ENCODE measurements at places on chromosomes 12 and 14.

GRCh38 chr12:3157581-3158323, 80.6 kb downstream of the TSPAN9 start:
- no peak for DNase-seq

- DNase-seq: peak; percentile 67
Observed at GRCh38 chr14:80202888-80203562, 8.3 kb downstream of the DIO2 start.

GRCh38 chr12:68772714-68773113, 26.7 kb downstream of the SLC35E3 start:
- no peak for DNase-seq

- DNase-seq: no peak
Observed at GRCh38 chr14:40445020-40445419, 1012.8 kb upstream of the FBXO33 start.

- DNase-seq: no peak
Observed at GRCh38 chr14:55743551-55743950, 163.5 kb downstream of the KTN1 start.
